Activated CD4-positive, alpha-beta T cell treated with anti-CD3 and anti-CD28 coated beads, Interleukin-10, Interleukin-2, amounts not matched to agents 100 ng/mL and 50 ng/mL, durations not matched to agents 16 hours and 8 hours (primary cell): ENCODE measurements at places on chromosomes 4 and X.

- DNase-seq = peak; percentile 59
These were observed 62.4 kb downstream of the TRAPPC11 start for GRCh38 chr4:183721207-183722081.

DNA sequence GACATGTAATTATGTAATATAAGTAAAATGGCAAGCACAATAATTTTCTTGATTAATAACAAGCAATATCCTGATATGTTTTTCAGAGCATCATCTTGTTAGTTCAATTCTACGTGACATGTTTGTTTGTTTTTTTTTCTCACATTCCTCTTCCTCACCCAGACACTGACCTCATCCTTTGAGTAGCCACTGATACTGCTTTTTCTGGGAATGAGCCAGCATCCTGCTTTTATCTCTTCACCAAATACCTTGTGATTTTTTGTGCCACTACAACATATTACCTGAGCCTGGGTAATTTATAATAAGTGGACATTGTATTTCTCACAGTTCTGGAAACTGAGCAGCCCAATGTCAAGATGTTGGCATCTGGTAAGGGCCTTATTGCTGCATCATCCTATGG is 484.0 kb downstream of the NAF1 start:
- no peak for DNase-seq

DNA sequence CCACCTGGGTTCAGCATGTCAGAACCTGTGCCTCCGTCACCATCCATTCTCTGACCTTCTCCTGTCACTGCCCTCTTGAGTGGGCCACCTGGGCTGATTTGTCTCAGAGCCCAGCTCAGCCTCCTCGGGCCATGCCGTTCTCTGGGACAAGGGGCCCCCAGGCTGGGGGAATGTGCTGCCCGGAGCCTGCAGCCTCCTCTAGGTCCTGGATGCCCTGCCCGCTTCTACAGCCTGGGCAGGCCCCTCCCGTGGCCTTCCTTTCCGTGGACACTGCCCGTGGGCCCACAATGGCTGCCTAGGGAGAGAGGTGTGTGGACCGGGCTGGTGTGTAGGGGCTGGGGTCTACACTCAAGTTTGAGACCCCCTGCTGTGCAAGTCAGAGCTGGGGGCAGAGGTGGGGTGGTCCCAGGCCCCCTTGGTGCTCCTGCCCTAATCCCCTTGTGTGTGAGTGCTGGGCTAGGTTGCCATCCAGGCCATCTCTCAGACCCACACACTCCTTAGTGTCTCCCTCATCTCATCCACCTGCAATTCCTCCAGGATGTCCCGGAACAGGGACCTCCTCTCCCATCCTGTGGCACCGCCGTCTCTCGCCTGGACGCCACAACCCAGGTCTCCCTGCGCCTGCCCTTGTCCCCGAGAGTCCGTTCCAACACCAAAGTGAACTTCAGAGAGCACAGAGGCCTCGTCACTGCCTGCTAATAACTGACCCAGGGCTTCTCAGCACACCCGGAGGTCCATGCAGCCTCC is 12.4 kb downstream of the PSAPL1 start:
- DNase-seq = no peak

- no peak for DNase-seq
These were observed 12.9 kb downstream of the TXK start for GRCh38 chr4:48121180-48121579.
